Lung (tissue), 17 donors: ENCODE measurements at places on chromosomes 6 and 20.

GRCh38 chr6:1712451-1712850 is 102.7 kb downstream of the FOXC1 start:
- H3K4me3 ChIP-seq = no peak overlapping the region
- no peaks in the 10 kb centered on the region for H3K27me3 ChIP-seq
- no peaks in the 10 kb centered on the region for H3K36me3 ChIP-seq
- H3K27ac ChIP-seq = no peak overlapping the region
- DNase-seq = no peak

DNA sequence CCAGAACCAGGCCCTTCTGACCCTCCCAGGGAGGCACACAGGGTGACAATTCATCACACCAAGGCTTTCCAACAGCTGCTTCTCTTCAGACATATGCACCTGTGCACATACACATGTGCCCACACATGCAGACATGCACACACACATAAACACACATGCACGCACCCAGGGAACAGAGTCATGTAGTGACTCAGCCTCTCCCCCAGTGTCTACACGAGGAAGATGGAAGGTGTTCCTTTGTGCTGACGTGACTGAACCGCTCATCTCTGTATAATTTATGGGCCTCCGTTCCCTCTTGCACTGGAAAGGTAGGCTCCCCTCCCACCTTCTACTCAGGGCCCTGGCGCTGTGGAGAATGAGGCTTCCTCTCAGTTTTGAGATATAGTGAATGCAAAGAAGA is 23.8 kb upstream of the PLEKHG1 start:
- H3K4me3 ChIP-seq = no peak overlapping the region
- DNase-seq = no peak
- no peaks in the 10 kb centered on the region for H3K4me1 ChIP-seq
- H3K36me3 ChIP-seq = no peaks in the 10 kb centered on the region
- no peak overlapping the region for H3K27ac ChIP-seq

DNA sequence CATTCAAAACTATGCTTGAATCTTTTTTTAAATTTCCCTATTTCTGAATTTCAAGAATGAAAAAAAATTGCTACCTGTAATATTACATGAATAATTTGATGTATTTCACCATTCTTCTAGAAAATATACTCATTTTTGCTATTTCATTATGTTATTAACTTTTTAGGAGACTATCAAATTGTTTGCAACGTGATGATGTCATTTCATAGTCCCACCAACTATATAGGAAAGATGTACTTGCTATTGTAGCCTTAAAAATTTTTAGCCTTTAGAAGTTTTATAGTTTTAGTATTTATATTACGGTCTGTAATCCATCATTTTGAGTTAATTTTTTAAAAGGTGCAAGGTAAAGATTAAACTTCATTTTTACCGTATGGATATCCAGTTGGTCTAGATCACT is 81.4 kb upstream of the AHI1 start:
- H3K4me3 ChIP-seq = no peak overlapping the region
- no peaks in the 10 kb centered on the region for H3K36me3 ChIP-seq
- DNase-seq = no peak
- no peak overlapping the region for H3K27ac ChIP-seq

DNA sequence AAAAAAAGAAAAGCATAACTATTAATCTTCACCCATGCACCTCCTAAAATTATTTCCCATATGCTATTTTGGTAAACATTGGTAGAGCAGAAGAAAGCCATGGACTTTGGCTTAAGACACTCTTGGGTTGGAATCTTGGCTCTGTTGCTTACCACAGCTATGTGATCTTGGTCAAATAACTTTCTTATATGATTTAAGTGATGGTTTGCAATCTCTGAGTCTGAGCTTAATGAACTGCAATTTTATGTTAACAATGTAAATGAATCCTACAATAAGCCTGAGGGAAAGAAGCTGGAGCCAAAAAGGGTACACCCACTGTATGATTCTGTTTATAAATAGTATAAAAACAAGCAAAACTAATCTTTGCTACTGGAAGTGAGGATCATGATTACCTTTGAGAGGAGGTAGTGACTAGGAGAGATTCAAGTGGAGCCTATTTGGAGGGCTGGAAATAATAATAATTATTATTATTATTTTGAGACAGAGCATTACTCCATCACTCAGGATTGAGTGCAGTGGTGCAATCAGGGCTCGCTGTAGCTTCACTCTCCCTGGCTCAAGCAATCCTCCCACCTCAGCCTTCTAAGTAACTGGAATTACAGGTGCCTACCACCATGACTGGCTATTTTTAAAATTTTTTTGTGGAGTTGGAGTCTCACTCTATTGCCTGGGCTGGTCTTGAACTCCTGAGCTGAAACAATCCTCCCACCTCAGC is 34.5 kb downstream of the ABRACL start:
- H3K27ac ChIP-seq = no peak overlapping the region
- H3K4me1 ChIP-seq = no peaks in the 10 kb centered on the region
- DNase-seq = peak; percentile 14
- no peak overlapping the region for H3K4me3 ChIP-seq
- H3K27me3 ChIP-seq = no peaks in the 10 kb centered on the region
